ENCODE measurements at places on chromosomes 11 and 22.

GRCh38 chr22:30307041-30307574 lies 17.8 kb upstream of the CASTOR1 start:
- H3K27me3 ChIP-seq: no peaks in the 10 kb centered on the region
- H3K4me3 ChIP-seq: no peak overlapping the region
- DNase-seq: no peak

DNA sequence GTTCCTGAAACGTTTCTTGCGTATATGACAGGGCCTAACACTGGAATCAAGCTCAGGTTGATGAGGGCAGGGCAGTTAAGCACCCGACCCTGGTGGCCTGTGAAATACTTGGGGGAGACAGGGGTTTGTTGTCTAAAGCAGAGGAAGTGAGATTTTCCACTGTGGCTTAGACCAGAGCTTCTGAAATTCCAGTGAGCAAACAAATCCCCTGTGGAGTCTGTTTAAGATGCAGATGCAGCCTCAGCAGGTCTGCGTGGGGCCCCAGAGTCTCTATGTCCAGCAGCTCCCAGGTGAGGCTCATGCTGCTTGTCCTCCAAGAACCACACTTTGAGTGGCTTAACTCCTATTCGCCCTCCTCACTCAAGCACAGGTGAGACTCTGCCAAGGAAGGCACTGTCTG lies 39.1 kb upstream of the PRAME start:
- no peak for DNase-seq
- H3K4me1 ChIP-seq: no peaks in the 10 kb centered on the region
- H3K4me3 ChIP-seq: no peak overlapping the region
- no peak overlapping the region for H3K27ac ChIP-seq
- H3K27me3 ChIP-seq: peaks cover 28% of the 10 kb centered on the region

DNA sequence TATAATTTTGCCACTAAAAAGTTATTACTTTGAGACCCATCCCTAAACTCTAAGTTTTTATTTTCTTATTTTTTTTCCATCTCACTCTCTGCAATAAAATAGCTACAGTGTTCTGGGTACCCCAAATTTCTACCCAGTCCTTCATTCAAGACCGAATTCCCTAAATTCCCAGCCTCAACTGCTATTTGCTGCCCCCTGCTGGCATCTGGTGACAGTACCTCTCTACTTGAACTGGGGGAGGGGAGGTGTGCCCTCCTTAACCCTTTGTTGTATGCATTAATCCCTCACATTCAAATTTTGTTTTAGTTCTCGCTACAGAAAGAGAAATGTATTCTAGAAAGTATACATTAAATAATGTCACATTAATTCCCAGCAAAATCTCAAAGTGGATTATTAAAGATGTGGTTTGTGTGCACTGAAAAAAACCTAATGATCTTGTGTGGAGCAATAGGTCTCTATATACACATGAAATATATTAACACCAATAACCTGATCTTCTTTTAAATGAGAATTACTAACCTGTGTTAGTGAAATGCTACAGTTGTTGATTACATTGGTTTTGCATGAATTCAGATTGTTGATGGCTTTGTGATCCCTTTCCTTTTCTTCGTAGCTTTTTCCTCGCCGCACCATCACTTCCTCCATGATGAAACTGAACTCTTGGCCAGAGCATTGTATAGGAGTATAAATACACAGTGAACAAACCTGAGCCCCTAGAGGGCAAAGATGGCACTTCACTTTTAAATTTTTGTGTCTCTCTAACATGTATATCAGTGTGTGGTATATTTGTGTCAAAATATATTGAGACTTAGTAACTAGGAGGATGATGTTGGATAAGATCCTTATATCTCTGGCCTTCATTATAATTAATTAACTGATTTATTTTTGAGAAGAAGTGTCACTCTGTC lies 590.0 kb downstream of the METTL15 start:
- DNase-seq: peak; percentile 91
- no peak overlapping the region for H3K4me3 ChIP-seq
- H3K27ac ChIP-seq: no peak overlapping the region
- H3K36me3 ChIP-seq: no peaks in the 10 kb centered on the region

- DNase-seq: no peak
- no peak overlapping the region for H3K27ac ChIP-seq
- peak overlapping the region; percentile 93 for H3K4me3 ChIP-seq
- peaks cover 4% of the 10 kb centered on the region for H3K4me1 ChIP-seq
- no peaks in the 10 kb centered on the region for H3K27me3 ChIP-seq
These were observed 2.8 kb downstream of the MALAT1 start for GRCh38 chr11:65501472-65502273.

DNA sequence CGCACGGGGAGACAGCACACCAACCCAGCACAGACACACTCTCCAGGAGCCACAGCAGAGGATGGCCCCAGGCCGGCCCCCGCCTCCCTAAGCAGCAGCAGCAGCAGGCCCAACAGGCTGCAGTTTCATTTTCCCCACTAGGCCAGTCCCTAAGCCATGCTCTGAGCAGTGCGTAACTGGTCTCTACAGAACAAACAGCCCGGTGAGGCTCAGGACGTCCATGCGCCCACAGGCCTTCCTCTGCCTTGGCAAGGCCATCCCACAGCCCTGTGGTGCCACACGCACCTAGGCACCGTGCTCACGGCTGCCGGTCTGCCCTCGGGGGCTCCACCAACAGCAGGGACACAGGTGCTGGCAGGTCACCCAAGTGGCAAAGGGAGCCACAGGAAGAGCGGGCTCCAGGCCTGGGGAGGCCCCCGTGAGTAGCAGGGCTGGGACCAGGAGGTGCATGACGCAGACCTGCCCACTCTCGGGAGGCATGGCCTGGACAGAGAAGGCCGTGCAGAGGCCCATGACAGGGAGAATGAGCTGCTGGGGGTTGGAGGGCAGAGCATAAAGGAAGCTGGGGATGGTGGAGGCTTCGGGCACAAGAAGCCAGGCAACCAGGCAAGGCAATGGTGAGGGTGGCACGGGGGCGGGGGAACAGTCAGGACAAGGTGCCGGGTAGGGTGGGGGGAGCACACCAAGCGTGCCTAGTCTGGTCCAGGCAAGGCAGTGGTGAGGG lies 1.4 kb upstream of the MOB2 start:
- no peaks in the 10 kb centered on the region for H3K27me3 ChIP-seq
- DNase-seq: no peak
- H3K4me3 ChIP-seq: no peak overlapping the region
- no peak overlapping the region for H3K27ac ChIP-seq
- peaks cover 5% of the 10 kb centered on the region for H3K4me1 ChIP-seq

Data from H1 (cell line).